HepG2 (cell line): ENCODE measurements at places on chromosomes 4 and X. TPM values are rescaled to one million over a fixed set of nuclear protein-coding genes. Genes with fewer than 3 reads are reported as not detected.
A peak's percentile ranks its signal among the peaks of the same experiment; 100 is the strongest.

GRCh38 chr4:114108869-114109268 lies 129.4 kb upstream of the ARSJ start:
- H3K27ac ChIP-seq, result no peak overlapping the region
- peak; percentile 0 for DNase-seq
- no peaks in the 10 kb centered on the region for H3K27me3 ChIP-seq
- H3K4me1 ChIP-seq, result no peaks in the 10 kb centered on the region
- H3K36me3 ChIP-seq, result no peaks in the 10 kb centered on the region

GRCh38 chrX:10360116-10360515 lies 203.3 kb downstream of the CLCN4 start:
- H3K4me1 ChIP-seq, result no peaks in the 10 kb centered on the region
- no peaks in the 10 kb centered on the region for H3K36me3 ChIP-seq
- H3K27me3 ChIP-seq, result no peaks in the 10 kb centered on the region
- DNase-seq, result no peak
- no peak overlapping the region for H3K27ac ChIP-seq

DNA sequence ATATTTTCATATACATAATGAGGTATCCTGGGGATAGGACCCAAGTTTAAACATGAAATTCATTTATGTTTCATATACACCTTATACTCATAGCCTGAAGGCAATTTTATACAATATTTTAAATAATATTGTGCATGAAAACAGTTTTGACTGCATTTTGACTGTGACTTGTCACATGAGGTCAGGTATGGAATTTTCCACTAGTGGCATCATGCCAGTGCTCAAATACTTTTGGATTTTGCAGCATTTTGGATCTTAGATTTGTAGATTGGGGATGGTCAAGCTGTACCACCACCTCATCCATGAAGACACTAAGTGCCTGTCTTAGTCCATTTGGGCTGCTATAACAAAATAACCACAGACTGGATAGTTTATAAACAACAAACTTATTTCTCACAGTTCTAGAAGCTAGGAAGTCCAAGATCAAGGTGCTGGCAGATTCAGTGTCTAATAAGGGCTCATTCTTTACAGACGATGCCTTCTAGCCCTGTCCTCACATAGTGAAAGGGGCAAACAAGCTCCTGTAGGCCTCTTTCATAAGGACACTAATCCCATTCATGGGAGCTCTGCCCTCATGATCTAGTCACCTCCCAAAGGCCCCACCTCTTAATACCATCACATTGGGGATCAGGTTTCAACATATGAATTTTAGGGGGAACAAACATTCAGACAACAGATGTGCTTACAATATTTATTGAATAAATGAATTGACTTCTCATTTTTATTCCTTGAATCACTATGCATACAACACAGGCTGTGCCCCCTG lies 9.4 kb downstream of the NUDT6 start:
- peak; percentile 13 for DNase-seq
- peaks cover 19% of the 10 kb centered on the region for H3K4me1 ChIP-seq
- H3K27ac ChIP-seq, result no peak overlapping the region
- H3K36me3 ChIP-seq, result no peaks in the 10 kb centered on the region; the same call in 2 of the 3 replicates
- no peak overlapping the region for H3K4me3 ChIP-seq
- no peaks in the 10 kb centered on the region for H3K27me3 ChIP-seq

- peaks cover 39% of the 10 kb centered on the region for H3K36me3 ChIP-seq
- no peak for DNase-seq
- H3K27me3 ChIP-seq, result no peaks in the 10 kb centered on the region
- H3K4me1 ChIP-seq, result peaks cover 36% of the 10 kb centered on the region
- no peak overlapping the region for H3K27ac ChIP-seq
These were observed 167.4 kb downstream of the GPC3 start for GRCh38 chrX:133818019-133818418.

DNA sequence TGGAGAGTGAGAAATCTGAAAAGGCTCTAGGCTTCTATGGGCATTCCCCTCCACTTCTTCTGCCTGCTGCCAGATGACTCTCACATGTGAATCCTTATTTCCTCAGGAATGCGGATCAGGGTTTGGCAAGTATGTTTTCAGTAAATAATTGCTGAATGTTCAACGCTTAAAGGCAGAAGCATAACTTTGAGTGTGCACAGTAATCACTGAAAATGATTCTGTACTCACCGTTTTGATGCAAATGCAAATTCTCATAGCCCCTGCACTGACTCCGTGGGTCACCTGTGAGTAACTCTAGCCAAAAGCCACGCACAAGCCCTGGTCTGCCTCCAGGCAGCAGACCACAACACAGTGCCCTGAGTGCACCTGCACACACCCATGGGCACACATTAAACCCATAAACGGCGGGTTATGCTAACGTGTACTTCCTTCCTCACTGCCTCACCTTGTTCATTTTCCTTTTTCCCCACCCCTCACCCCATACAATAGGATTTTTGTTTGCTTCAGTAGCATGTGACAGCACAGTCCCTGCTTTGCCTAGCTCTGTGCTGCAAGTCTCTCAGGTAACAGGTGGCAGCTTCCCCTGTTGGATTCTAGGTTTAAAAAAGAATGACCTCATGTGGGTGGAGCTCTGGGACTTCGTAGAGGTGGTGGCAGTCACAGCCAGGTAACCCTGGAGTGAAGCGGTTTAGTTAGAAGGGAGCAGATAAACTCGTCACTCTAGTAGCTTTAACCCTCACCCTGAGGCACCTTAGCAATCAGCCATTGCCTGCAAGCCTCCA lies at the start of gene ARHGEF38:
Gene ARHGEF38 (plus strand): TSS at position 656 of the 782 bp plus-strand sequence. CDS start 146 bp downstream, outside the sequence.
- no peaks in the 10 kb centered on the region for H3K27me3 ChIP-seq
- H3K36me3 ChIP-seq, result no peaks in the 10 kb centered on the region
- H3K4me1 ChIP-seq, result no peaks in the 10 kb centered on the region
- no peak for DNase-seq
- no peak within 1 kb of the TSS for H3K27ac ChIP-seq

DNA sequence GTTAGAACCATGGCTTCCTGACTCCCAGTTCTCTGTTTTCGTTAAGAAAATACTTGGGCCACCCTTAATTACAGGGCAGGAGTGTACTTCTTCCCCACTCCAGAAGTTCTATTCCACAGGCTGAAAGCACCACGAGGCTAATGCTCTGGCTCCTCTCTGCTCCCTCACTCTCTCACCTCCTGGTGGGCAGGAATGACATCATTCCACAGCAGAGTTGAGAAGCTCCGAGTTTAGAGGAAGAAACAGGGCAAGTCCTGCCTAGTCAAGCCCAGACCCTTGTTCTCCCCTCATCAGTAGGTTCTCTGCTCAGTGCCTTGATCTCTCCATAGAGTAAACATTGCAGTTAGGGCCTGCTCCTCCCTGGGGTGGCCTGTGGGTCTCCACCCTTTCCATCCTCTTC lies 343.8 kb upstream of the CLNK start:
- no peaks in the 10 kb centered on the region for H3K4me1 ChIP-seq
- DNase-seq, result no peak
- no peak overlapping the region for H3K4me3 ChIP-seq
- no peaks in the 10 kb centered on the region for H3K27me3 ChIP-seq
- H3K27ac ChIP-seq, result no peak overlapping the region

- H3K4me1 ChIP-seq, result peaks cover 50% of the 10 kb centered on the region
- 0 out of 3 replicates have a peak, but pooled peaks cover 6% of the 10 kb centered on the region for H3K27me3 ChIP-seq
- no peaks in the 10 kb centered on the region; the same call in 1 of the 2 replicates for H3K36me3 ChIP-seq
- H3K4me3 ChIP-seq, result no peak overlapping the region
- no peak for DNase-seq
These were observed 3.1 kb downstream of the FGFRL1 start for GRCh38 chr4:1014291-1015167.

GRCh38 chr4:125346616-125347015 lies 31.9 kb downstream of the FAT4 start:
- DNase-seq, result no peak
- no peak overlapping the region for H3K27ac ChIP-seq
- H3K27me3 ChIP-seq, result no peaks in the 10 kb centered on the region
- H3K4me1 ChIP-seq, result no peaks in the 10 kb centered on the region

- H3K27me3 ChIP-seq, result no peaks in the 10 kb centered on the region
- H3K4me1 ChIP-seq, result no peaks in the 10 kb centered on the region
- H3K4me3 ChIP-seq, result no peak overlapping the region
These were observed 496.1 kb upstream of the DIPK2B start for GRCh38 chrX:45696736-45697135.

DNA sequence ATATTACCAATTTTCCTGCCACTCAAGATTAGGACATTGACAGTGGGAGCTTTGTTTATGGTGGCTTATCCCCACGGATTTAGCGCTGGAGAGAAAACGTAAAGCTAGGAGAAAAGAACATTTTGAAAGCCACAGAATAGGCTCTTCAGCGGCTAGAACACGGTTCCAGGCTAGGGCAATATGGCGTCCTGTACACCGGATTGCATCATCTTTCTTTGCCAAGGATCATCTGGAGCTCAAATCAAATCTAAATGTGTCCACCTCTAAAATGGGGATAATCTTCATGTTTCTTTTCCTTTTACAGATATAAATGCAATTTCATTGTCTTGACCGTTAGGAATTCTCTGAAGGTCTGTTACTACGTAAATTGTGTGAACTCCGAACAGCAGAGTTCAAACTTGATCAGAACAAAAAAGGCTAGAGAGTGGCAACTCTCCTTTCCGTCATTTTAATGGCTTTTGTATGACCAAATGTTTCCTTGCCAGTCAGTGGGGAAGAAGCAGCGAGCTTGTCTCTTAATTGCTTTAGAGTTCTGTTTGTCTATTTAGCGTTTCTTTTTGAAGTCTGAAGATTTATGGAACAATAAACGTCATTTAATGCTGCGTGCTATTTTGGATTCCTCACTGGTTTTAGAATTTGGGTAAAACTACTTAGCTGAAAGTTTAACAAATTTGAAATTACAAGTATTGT lies 2.6 kb upstream of the WWC2 start:
- no peak overlapping the region for H3K4me3 ChIP-seq
- no peaks in the 10 kb centered on the region for H3K36me3 ChIP-seq
- no peak for DNase-seq
- peak overlapping the region; percentile 14 for H3K27ac ChIP-seq

DNA sequence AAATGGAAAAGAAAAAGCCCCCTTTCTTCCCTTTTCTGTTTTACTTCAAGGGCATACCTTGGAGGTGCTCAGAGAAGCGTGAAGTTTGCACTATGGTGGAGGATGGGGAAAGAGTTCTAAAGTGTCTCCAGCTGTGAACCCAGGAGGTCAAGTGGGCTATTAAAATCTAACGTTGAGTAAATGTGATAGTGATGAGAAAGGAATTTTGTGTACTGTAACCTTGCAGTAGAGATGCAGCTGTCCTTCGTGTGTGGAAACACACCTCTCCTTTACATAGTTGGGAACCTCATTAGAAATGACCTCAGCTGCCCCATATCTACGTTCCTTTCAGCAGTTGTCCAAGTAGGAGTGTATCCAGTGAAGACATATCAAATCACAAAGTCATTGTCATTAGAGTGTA lies 26.5 kb downstream of the ADH5 start:
- H3K4me1 ChIP-seq, result peaks cover 26% of the 10 kb centered on the region
- DNase-seq, result no peak
- peaks cover 9% of the 10 kb centered on the region for H3K36me3 ChIP-seq
- no peak overlapping the region for H3K27ac ChIP-seq

DNA sequence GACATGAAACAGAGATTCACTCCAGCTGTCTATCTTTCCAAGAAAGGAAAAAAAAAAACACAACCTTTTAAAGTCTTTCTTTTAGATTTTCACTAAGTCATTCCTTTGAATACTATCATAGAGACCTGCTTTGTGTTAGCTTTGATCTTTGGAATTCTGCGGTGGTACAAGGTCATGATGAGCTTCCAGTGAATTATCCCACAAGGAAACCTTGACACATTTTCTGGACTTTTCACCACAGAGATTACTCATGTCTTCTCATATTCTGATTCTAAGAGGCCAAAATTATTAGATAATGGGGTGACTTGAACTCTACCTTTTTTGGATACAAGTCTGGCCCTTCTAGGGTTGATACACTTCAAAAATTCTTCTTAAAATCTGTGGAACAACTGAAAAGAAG lies 201.6 kb downstream of the PACRGL start:
- H3K36me3 ChIP-seq, result no peaks in the 10 kb centered on the region
- H3K27ac ChIP-seq, result no peak overlapping the region
- H3K27me3 ChIP-seq, result no peaks in the 10 kb centered on the region
- DNase-seq, result peak; percentile 3

DNA sequence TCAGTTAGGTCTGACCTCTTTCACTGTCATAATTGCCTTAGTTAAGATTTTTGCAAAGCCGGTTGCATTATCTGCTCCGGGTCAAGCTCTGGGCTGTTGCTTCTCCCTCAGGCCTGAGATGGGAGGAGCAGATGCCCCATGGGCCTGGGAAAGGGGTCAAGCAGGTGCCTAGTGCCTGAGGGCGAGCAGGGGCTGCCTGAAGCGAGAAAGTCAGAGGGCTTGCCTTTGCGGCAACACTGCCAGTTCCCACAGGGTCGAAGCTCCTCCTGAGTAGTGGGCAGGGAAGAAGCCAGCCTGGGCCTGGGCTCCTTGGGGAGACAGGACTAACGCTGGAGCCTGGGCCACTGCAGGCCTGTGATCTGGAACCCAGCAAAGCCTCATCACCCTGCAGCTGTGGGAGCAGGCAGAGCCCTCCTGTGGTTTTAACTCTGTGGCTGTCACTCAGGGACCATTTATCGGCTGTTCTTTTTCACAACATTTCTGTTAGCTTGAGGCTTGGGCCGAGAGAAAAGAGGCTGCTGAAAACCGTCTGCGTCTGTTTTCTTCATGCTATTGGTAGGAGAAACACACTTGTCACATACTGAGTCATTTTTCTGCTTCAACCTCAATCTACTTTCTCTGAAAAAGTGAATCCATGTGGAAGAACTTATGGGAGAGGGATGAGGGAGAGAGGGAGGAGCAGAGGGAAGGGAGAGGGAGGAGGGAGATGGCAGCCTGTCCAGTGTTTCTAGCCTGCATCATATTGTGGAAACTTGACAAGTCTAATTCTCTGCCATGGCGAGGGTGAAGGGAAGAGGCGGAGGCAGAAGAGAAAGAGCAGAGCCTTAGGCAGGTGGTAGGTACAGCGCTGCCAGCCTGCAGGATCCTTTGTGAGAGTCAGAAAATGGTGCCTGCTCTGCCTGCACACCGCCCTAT lies 68.4 kb downstream of the RHOH start:
- no peak overlapping the region for H3K4me3 ChIP-seq
- DNase-seq, result no peak
- H3K4me1 ChIP-seq, result peaks cover 14% of the 10 kb centered on the region
- H3K27me3 ChIP-seq, result no peaks in the 10 kb centered on the region

GRCh38 chr4:57200799-57201327 lies 90.7 kb upstream of the IGFBP7 start:
- no peaks in the 10 kb centered on the region for H3K4me1 ChIP-seq
- no peak overlapping the region for H3K4me3 ChIP-seq
- H3K36me3 ChIP-seq, result no peaks in the 10 kb centered on the region
- H3K27ac ChIP-seq, result no peak overlapping the region
- H3K27me3 ChIP-seq, result no peaks in the 10 kb centered on the region
- DNase-seq, result no peak

The SLC7A11 gene
- total RNA-seq, result 11.9 and 15.7 TPM in 2 replicates

The CTSO gene
- total RNA-seq, result 0.07 TPM in 1 of 2 replicates, not detected in the other

The ENPEP gene
- not detected in 2 replicates for total RNA-seq

The TMEM144 gene
- 10.5 and 12.3 TPM in 2 replicates for total RNA-seq

The SSX4B gene
- total RNA-seq, result not detected in 2 replicates

The CT45A2 gene
- total RNA-seq, result not detected in 2 replicates

The DIPK2B gene
- total RNA-seq, result not detected in 2 replicates

The GRIPAP1 gene
- total RNA-seq, result 15.0 and 16.1 TPM in 2 replicates

The SSX3 gene
- not detected in 2 replicates for total RNA-seq

The WDR1 gene
- 106 and 120 TPM in 2 replicates for total RNA-seq

The PLS3 gene
- total RNA-seq, result 99.9 and 173 TPM in 2 replicates

The GLRA2 gene
- not detected in 2 replicates for total RNA-seq

The ARHGAP36 gene
- not detected in 2 replicates for total RNA-seq

The CSAG1 gene
- not detected in 2 replicates for total RNA-seq
